Osteoblast (primary cell): ENCODE measurements at places on chromosomes 5 and 9. TPM values are rescaled to one million over a fixed set of nuclear protein-coding genes. Genes with fewer than 3 reads are reported as not detected.

- DNase-seq: peak; percentile 61
Observed at GRCh38 chr9:138103111-138103848, 225.7 kb downstream of the CACNA1B start.

Gene GARIN3
- total RNA-seq: not detected in 2 replicates

DNA sequence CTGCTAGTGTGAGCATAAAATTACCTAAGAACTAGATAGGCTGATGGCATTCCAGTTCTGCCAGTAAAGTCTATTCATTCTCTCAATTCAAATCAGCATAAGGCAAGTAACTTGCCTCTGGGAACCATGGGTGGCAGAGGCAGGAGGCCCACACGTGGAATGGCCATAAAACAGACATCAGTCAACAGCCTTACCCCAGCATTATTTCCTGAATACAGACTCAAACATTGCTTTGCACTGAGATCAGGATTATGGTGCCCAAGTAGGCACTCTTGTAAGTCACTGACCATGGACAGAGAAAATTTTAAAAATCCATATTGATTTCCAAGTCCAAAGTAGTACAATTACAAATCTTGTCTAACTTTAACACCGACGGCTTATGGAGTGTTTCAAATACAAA is 157.7 kb downstream of the NR2F1-AS1 start:
- DNase-seq: no peak

DNA sequence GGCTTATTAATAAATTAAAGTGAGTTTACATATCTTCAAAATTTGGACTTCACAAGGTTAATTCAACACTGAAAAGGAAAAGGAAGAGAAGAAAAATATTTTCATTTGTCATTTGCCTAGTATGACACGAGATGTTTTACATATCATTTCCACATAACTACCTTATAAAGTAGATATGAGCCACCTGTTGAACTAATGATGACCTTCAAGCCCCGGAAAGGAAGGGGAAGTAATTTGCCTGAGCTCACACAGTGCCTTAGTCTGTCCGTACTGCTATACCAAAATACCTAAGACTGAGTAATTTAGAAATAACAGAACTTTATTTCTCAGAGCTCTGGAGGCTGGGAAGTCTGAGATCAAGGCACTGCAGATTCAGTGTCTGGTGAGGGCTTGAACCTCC is 17.9 kb downstream of the CMYA5 start:
- no peak for DNase-seq

GRCh38 chr5:102554082-102554481 is 55.3 kb upstream of the SLCO6A1 start:
- DNase-seq: no peak

DNA sequence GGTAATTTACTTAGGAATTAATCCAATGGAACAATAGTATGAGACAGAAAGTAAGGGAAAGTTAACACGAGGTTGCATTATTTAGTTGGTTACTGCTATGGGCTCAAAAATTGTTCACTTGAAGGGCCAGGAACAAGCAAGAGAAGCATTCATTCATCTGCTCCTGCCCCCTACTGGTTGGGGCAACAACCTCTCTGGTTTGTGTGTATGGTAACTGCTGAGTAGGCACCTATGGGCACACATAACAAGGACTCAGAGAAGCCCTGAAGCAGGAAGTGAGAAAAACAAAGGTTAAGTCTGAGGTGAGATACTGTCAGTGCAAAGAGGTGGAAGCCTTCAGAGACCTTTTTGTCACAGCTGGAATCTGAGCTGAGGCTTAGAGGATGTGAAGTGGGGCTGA is 34.4 kb upstream of the RANBP6 start:
- no peak for DNase-seq

GRCh38 chr5:23289162-23289561 is 218.2 kb upstream of the PRDM9 start:
- no peak for DNase-seq

DNA sequence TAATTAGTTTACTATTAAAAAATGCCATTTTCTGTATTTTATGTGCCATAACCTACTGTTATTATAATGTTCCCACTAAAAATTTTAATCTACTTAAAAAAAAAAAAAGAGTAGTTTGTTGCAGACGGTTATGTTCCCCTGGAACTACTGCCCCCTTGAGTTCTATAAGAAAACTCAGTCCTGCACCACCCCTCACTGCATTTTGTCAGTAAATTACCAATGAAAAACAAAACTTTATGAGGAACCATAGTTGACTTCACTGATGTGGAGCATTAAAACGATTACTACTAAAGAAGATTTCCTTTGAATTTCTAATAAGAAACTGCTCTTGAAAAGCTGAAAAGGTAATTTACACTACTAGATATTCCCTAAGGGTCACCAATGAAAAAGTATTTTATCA is 288.7 kb downstream of the FBXL17 start:
- DNase-seq: no peak

Gene SLC34A3
- not detected in 2 replicates for total RNA-seq

Gene SAXO1
- total RNA-seq: under 0.01 TPM in 2 replicates

DNA sequence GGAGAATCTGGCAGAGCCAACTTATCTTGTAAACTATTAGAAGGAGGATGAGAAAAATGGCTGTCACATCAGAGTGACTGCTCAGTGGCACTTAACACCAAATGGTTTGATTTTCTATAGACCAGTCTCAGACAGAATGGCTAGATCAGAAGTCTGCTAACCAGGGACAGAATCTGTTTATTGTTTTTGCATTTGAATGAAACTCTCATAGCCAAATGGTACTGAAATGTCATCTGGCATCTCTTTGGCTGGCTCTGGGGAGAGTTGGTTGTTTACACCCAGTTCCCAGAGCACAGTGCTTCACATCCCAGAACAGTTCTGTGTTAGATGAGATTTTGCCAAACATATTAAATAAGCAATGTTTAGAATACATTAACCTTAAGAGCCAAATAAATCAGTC is 106.6 kb upstream of the HMHB1 start:
- peak; percentile 60 for DNase-seq

Gene SLC6A7
- under 0.01 TPM in 1 of 2 replicates, not detected in the other for total RNA-seq

Gene STK32A
- 1.2 and 1.8 TPM in 2 replicates for total RNA-seq

- DNase-seq: no peak
Observed at GRCh38 chr5:80867233-80867632, 92.9 kb upstream of the RASGRF2 start.

Gene SVEP1
- total RNA-seq: 37.6 and 43.0 TPM in 2 replicates

DNA sequence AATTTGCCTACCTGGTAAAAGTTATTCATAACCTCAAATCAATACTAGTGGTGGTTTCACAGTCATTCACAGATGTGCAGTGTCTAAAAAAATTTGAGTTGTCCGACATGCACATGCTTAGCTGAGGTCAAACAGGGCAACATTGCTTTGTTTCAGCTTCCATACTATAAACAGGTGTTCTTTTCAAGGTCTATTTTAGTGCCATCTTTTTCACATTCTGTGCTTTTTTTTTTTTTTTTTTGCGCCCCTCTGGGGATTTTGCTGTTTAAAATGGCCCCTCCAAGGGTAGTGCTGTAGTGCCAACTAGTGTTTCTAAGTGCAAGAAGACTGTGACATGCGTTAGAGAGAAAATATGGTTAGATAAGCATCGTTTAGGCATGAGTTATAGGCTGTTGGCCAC is 14.5 kb downstream of the PHAX start:
- DNase-seq: no peak

DNA sequence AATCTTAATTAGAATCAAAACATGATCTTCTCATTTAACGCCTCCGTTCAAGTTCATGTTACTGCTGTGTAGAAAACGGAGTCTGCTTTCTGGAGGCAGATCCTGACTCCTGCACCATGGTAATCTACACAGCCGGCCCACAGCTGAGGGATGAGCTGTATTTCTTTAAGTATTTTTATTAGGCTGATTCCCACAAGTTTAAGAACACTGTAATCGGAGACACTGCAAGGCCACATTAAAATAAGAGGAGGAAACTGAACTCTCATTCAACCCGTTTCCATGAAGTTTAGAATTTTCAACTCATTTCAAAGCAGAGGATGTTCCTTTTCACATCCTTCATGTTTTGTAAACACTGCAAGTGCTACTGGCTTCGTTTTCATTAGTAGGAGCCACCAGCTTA is 372.2 kb downstream of the NFIB start:
- DNase-seq: no peak

- peak; percentile 77 for DNase-seq
Observed at GRCh38 chr5:138180183-138180782, 1.4 kb downstream of the KIF20A start.

Gene SGCD
- 27.1 and 33.3 TPM in 2 replicates for total RNA-seq

GRCh38 chr9:21764846-21765245 is 37.6 kb upstream of the MTAP start:
- no peak for DNase-seq

- DNase-seq: peak; percentile 55
Observed at GRCh38 chr5:175920231-175920811, 47.8 kb downstream of the THOC3 start.

Gene REEP2
- 1.5 and 2.2 TPM in 2 replicates for total RNA-seq

DNA sequence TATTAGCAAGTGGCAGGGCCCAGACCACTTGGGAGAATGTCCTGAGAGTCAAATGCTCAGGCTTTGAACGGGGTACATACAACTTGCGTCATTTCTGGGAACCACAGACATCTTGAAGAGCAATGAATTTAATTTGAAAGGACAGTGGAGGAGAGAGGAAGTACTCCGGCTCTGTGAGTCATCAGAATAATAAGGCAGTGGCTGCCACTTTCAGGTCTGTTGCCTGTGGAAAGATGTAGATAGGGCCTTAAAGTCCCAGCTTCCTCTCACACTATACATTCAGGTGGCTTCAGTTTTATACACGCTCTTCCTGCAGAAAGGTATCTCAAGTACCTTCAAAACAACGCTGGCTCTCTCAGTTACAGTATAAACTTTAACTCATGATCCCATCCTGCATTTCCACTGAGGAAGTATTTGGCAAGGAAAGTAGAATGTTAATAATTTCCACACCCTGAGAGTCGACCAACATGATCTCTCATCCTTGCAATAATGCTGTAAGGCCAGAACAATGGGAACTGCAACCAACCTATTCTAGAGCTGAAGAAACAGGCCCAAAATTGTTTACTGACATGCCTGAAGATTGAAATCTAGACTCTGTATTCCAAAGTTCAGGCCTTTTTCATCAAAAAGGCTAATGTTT is 6.8 kb upstream of the PRUNE2 start:
- peak; percentile 74 for DNase-seq

Gene IL13
- total RNA-seq: under 0.01 TPM in 1 of 2 replicates, not detected in the other

DNA sequence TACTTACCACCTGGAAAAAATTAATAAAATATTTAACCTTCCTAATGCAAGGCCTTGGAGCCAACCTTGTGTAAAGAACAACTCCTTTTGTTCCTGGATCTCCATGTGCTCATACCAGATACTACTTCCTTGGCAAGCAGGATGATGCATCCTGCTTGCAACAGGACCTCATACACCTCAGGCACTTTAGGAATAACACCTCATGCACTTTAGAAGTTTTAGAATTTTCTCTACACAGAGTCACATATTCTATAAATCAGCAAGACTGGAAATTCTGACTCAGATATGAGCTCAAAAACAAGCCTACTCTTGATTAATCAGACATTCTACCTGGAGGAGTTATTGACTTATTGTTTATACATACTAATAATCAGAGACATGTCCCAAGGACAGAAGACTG is 209.6 kb upstream of the CDH10 start:
- DNase-seq: no peak

Gene ADAMTSL1
- total RNA-seq: 54.3 and 70.1 TPM in 2 replicates

Gene ROR2
- 13.8 and 28.3 TPM in 2 replicates for total RNA-seq

Gene SLC4A9
- not detected in 2 replicates for total RNA-seq

GRCh38 chr9:111034170-111034897 is 3.9 kb downstream of the LPAR1 start:
- no peak for DNase-seq
